ENCODE measurements at places on chromosomes 1 and 21.

DNA sequence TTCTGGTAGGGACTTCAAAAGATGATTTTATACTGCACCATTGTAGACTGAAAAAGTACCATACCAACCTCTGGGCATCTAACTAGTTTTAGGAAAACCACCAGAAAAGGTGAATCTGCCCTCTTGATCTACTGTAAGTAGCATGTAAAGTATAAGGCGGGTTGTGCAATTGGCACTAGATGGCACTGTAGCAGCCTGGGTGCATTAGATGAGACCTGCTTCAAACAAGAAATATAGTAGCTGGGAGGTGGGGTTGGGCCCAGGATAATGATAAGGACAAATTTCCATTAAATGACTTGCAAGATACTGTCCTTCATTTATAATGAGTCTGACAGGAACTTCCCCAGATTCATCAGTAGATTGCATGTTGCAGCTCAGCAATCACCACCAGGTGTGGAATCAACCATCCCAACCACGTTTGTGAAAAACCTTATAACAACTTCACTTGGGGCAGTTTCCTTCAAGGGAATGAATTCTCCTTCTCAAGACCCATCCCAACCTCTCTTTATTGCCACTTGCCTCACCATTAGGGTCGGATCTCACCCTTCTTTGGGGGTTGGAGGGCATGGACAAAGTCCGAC, 37.3 kb upstream of the IL10 start:
- peak; percentile 47 for DNase-seq

GRCh38 chr1:224433701-224434672, 610 bp downstream of the WDR26 start:
- no peak for DNase-seq

DNA sequence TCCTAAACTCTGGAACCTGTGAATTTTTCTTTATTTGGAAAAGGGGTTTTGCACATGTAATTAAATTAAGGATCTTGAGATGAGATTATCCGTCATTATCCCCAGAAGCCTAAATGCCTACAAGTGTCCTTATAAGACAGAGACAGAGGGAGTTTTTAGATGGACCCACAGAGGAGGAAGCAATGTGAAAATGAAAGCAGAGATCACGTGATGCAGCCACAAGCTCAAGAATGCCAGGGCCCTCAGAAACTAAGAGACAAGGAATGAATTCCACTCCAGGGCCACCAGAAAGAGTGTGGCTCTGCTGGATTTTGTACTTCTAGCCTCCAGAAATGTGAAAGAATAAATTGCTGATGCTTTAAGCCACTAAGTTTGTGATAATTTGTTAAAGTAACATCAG, 183.6 kb upstream of the UBE2U start:
- no peak for DNase-seq

DNA sequence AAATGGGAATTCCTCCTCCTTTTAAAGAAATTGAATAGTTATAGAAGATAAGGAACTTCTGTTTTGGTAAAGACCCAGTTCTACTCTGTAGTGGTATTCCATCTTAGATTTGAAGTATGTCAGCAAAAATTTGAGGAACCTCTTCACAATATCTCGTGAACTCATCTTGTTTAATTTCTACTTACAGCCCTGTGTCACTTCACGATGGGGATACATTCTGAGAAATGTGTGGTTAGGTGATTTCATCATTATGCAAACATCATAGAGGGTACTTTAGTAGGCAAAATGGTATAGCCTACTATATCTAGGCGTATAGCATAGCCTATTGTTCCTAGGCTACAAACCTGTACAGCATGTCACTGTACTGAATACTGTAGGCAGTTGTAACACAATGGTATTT, 36.0 kb downstream of the ALG6 start:
- DNase-seq, result no peak

- peak; percentile 34 for DNase-seq
These were observed 376.9 kb downstream of the HHIPL2 start for GRCh38 chr1:222171005-222171404.
